ENCODE measurements at places on chromosomes 13 and 19. TPM values are rescaled to one million over a fixed set of nuclear protein-coding genes. Genes with fewer than 3 reads are reported as not detected.

DNA sequence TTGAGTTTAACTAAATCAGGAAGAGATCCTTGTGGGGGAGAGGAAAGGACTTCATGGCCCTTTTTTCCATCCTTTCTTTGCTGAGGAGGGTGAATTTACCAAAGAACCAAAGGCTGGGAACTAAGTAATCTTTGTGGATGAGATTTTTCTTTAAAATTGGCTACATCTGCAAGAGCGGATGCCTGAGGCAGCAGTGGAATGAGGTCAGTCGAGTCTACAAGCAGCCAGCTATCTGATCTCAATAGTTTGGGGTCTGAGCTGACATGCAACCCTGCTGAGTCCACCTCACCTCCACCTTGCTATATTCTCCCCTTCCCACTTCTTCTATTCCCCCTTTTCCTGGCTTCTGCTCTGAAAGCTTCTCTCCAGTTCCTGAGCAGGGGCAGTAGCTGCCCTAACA is 3.6 kb upstream of the DNAJC15 start:
- DNase-seq, result peak; percentile 37

- no peak for DNase-seq
These were observed 8.1 kb downstream of the BEST2 start for GRCh38 chr19:12759686-12760085.

DNA sequence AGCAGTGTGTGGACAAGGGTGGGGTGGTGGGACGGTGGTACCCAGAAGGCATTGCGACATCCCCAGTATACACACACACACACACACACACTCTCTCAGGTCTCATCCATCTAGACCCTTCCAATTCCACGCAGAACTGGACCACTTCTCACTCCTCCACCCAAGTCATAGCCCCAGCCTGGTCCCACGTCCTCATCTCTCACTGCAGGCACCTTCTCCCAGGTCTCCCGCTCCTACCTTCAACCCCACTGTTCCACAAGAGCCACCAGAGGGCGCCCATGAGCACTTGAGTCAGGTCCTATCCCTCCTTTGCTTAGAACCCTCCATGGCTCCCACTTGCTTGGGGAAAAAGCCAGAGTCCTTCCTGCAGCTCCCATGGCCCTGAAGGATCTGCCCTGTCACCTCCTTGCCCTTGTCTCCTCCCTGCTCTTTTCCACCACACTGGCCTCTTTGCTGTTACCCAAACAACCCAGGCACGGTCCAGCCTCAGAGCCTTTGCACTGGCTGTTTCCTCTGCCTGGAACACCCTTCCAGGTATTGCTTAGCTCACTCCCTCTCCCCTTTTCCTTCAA is 62.6 kb downstream of the IER2 start:
- peak; percentile 46 for DNase-seq

Gene SPTBN4
- 3.5 TPM for total RNA-seq

Gene TEX101
- total RNA-seq, result not detected
